Stimulated activated CD8-positive, alpha-beta memory T cell treated with anti-CD3 and anti-CD28 coated beads, Interleukin-2, amount 100 ng/mL, for 48 hours (primary cell): ENCODE measurements at places on chromosomes 3 and 15.

DNA sequence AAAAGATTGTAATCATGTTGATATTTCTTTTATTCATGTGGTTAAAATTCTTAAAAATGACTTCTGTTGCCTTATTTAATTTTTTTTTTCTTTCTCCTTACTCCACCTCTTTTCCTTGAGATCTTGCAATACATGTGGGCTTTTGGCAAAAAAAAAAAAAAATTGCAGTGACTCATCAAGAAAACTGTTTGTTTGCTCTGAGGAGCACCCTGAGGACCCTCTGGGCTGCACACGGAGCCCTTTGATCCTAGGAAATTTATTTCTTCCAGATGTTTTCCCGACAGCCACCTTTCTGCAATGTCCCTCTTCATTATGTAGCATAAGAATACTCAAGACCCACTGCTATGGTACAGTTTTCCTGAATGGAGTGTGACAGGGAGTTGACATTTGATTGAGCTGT, 371.7 kb downstream of the ZBTB20 start:
- no peak for DNase-seq

DNA sequence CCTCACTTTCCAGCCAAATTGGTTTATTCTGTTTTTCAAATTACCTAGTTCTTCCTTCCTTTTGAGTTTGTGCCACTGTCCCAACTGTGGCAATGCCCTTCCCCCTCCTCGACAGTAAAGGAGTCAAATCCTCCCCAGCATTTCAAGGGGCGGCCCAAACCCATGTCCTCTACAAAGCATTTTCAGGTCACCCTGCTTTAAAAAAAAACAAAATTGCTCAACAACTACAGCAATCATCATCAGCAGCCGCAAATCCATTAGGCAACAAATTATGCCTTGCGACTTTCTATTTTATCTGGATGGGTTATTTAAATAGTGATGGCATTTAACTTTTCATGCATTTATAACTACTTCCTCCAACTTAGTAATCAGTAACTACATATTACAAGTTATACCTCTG, 32.7 kb downstream of the PLD1 start:
- no peak for DNase-seq

- DNase-seq, result no peak
Measured at GRCh38 chr3:27024493-27024892, 344.7 kb downstream of the NEK10 start.

GRCh38 chr3:66472313-66473134, 28.3 kb downstream of the LRIG1 start:
- no peak for DNase-seq

DNA sequence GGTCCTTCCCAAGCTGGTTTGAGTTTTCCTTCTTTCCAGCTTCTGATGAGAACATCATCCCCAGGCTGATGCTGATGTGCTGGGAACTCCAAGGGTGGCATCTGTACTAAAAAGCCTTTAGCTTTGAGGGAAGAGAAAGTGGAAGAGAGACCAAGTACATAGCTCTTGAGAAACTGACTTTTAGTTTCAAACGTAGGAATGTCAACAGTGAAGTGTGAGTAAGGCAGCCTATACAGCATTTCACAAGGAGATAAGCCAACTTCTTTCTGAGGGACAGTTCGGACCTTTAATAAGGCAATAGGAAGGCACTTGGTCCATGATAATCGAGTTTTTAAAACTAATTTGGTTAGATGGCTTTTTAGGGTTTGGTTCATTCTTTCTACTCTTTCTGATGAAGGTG, 53.7 kb downstream of the DLG1 start:
- DNase-seq, result no peak

DNA sequence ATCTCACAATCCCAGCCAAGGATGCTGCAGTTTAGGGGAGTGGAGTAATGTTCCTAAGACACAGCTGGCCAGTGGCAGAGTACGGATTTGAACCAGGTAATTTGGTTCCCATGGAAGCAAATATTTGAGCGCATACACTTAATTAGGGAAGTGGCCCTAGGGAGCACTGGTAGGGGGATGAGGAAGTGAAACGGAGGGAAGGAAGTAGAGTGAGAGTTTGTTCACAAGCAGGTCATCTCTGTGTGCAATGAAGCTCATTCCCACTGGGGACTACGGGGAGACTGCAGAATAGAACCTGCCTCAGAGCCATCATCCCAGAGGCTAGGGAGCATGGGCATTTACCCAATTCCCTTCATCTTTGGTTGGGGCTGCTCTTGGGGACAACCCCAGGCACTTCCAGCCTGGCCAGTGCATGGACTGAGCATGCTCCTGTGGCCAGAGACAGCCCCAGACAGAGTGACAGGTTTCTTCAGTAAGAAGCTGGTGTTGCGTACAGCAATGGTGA, 317.2 kb upstream of the PROK2 start:
- no peak for DNase-seq

- DNase-seq, result no peak
Measured at GRCh38 chr3:102483556-102483955, 48.7 kb downstream of the ZPLD1 start.

DNA sequence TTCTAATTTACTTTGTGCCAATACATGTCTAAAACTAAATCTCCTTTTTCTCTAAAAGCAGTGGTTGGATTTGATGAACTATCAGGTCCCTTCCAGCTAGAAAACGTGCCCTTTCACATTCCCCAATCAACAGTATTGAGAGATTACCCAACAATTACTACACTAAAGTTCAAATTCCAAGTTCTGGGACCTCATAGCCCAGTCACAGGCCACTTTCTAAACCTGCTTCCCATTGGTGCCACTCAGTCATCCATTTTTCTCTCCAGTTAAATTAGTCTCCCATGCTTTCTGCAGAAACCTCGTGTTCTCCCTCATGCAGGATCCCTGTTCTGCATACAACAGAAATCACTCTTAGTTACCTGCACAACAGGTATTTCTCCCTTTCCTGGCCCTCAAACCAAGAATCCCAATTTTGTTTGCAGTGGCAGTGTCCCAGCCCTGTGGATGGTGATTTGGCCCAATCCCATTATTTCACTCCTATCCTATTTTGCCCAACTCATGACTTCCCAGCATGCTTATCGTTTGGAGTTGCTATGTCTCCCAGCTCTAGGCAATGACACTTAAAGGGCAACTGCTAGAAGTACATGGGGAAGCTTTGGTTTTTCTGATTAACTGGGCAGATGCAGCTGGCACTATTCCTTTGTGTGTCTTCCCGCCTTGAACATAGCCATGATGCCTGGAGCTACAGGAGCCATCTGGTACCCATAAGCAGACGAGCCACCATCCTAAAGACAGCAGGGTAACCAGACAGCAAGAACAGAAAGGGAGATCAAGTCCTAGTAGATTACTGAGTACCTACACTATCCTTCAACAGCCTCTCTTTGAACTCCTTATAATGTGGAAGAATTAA, 224.2 kb downstream of the MINAR1 start:
- no peak for DNase-seq

GRCh38 chr3:123750659-123751420, 133.3 kb downstream of the MYLK start:
- no peak for DNase-seq

DNA sequence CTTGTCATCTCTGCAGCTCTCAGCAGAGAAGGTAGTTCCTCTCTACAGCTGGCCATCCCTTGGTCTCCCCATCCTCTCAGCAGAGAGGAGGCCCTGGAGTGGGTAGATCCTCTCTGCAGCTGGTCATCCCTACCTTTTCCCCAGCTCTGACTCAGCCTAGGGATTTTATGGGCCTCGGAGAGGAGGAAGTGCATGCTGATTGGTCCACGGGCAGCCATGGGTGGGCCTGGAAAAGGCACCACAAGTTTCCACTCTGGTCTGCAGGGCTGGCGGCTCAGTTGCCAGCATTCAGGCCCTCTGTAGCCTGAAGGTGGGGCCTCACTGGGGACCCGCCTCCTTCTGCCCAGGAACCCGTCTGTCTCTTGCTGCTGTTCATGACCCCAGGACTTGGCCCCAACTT, 36.9 kb downstream of the NR1D2 start:
- no peak for DNase-seq

- no peak for DNase-seq
Measured at GRCh38 chr3:46406443-46406787, 451 bp downstream of the CCR5AS start.

- DNase-seq, result no peak
Measured at GRCh38 chr15:41279535-41280283, 48.6 kb downstream of the CHP1 start.

DNA sequence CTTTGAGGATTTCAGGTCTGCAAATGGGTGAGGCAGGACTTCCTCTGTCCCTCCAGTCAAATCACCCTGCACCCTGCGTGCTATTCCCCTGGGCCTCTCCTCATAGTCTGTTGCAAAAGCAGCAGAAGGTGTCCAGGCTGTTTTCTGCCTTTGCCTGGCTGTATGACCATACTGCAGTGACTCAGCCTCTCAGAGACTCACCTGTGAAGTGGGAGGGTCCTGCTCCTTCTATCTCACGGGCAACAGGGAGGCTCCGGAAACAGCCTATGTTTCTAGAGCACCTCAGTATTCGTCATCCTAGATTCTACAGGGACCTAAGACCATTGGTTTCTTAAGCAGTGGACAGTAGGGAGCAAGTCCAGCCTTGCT, 216.4 kb downstream of the TLE3 start:
- no peak for DNase-seq

DNA sequence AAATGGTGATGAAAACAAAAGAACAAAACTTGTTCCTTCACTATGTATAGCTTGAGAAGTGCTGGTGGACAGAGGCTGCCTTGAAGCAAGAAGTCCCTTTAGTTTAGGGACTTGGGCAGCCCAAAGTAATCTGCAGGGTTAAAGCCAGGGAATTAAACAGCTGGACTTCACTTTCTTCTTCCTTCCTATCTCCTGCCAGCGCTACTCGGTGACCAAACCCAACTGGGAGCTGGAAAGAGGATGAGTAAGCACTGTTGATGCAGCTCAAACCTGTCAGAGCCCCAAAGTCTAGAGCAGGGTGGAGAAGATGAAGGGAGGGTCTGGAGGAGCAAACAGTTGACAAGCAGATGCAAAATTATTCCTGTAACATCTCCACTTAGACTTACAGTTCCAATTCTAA, 73.1 kb upstream of the FBN1 start:
- no peak for DNase-seq

- no peak for DNase-seq
Measured at GRCh38 chr3:186239321-186239720, 122.7 kb downstream of the DGKG start.

DNA sequence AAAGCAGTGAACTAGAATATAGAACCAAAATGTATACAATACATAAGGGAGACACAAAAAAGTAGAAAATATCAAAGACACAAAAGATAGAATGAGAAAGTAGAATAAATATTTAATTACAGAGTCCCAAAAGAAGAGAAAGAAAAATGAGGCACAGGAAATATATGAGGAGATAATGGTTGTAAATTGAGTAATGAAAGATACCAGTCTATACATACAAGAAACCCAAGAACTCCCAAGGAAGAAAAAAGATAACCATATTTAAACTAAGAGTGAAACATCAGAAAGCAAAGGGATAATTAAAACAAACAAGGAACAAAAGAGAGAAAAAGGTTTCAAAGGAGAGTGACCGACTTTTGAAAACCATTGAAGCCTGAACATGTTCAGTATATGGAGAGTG, 47.3 kb downstream of the CPEB1 start:
- no peak for DNase-seq

DNA sequence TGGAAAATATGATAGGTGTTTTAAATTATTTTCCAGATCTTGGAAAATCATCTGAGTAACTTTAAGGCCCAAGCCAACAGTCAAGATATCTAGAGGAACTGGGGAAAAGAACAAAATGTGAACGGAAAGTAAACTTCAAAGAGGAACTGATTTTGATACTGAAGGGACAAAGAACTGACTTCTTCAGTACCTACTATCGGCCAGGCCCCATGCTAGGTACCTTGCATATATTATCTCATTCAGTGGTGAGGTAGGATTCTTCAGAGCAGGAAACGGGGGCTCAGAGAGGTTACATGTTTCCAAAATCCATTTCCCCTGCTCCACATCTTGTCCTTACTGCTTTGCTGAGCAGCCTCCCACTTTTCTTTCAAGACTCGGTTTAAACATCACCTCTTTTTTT, 9.8 kb upstream of the ZNF710 start:
- no peak for DNase-seq

DNA sequence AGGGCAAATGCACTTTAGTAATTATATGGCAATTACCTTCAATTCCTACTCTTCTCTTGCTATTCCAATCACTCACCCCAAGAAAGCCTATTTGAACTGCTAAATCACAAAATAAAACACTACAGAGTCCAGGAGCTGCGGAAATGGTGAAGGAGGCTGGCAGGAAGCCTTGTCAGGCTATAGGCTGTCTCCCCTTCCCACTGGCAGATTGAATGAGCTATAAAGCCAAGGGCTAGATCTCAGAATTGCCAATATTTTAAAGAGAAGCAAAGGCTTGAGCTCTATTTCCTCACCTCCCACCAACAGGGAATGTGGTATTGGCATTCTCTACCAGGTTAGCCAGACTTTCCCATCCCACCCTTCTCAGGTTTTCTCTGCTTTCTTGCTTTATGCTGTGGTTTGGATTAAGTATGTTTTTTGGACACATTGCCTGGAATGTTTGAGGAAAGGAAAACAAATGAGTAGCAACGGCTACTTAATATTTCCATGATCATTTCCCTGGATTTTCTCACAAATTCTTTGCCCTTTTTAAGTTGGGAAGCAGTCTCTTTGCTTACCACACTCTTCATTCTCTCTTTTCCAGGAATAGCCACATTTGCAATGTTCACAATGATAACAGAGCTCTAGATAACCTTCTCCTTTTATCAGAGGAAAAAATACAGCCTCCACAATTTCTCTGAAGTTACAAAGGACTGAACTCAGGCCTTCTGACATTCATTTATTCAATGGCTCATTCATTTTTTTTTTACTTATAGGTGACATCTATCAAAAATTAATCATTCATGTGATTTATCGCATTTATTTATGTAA, 1125.4 kb downstream of the ROBO1 start:
- DNase-seq, result no peak

DNA sequence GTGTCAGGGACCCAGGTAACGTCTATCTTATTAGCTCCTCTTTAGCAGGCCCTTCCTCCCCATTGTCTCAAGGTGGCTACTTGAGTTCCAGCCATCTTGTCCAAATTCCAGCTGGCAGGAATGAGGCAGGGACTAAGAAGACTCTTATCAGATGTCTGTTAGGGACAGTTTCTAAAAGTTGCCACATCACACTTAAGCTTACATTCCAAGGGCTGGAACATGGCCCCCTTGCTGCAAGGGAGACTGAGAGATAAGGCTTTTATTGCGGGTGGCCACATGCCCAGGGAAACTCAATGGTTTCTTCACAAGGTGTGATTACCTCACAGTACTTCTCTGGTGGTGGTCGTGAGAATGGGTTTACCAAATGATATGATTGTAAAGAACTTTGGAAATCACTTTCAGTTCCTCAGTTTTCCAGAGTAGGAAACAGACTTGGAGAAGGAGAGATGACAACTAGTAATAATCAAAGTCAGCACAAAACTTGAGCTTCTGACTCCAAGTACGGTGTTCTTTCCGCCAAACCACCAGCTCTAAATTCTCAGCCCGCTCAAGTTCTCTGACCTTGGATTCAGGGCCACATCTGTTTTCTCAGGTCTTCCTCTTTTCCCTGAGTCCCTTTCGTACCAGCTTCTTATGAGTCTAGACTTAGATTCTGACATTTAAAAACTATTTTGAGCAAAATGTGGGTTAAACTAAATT, 14.2 kb downstream of the PDIA5 start:
- no peak for DNase-seq

- no peak for DNase-seq
Measured at GRCh38 chr3:157384491-157384890, 52.2 kb upstream of the PTX3 start.
